Esophagus squamous epithelium (tissue), 5 donors: ENCODE measurements at places on chromosomes 7 and 10. TPM values are rescaled to one million over a fixed set of nuclear protein-coding genes. Genes with fewer than 3 reads are reported as not detected.
A peak's percentile ranks its signal among the peaks of the same experiment; 100 is the strongest.

DNA sequence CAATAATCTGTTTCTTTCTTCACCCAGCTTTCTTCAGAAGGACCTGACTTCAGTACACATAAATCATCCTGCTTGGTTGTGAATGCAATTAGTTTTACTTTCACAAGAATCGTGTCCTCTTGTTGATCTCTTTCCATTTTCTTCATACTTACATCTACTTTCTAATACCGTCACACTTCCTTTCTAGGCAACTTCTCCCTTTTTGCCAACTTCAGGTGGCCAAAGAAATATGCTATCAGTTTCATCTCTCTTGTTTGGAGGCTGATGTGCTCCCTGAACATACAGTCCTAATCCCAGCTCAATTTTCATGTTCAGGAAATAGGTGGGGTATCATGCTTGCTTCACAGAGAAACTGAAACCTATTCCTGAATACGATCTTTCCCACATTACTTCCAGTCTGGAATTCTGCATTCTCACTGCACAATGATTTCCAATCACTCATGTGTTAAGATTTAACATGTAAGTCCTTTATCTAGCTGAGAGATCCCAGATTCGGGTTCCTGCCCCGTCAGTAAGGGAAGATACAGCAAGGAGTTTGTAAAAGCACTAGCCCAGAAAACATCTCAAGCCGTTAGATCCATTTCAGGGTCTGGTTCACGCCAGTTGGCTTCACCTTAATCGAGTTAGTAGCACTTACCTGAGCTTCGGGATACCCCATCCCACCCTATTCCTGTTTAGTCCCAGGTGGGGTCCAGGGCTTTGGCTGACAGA, 994 bp downstream of the SLC25A28 start:
- no peak for DNase-seq
- no peaks in the 10 kb centered on the region for H3K27me3 ChIP-seq
- peaks cover 23% of the 10 kb centered on the region for H3K4me1 ChIP-seq
- H3K27ac ChIP-seq = peak overlapping the region; percentile 99
- peak overlapping the region; percentile 69 for H3K4me3 ChIP-seq

DNA sequence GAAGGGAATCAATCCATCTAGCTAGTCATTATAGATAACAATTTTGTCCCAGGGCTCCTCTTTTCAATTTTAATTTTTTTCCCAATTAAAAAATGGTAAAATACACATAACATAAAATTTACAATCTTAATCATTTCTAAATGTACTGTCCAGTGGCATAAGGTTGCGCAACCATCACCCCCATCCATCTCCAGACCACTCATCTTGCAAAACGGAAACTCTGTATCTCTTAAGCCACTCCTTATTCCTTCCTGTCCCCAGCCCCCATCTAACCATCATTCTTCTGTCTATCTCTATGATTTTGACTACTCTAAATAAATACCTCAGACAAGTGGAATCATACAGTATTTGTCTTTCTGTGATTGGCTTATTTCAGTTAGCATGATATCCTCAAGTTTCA, 46.1 kb upstream of the RAB18 start:
- no peaks in the 10 kb centered on the region for H3K4me1 ChIP-seq
- no peak overlapping the region for H3K27ac ChIP-seq
- H3K36me3 ChIP-seq = no peaks in the 10 kb centered on the region

DNA sequence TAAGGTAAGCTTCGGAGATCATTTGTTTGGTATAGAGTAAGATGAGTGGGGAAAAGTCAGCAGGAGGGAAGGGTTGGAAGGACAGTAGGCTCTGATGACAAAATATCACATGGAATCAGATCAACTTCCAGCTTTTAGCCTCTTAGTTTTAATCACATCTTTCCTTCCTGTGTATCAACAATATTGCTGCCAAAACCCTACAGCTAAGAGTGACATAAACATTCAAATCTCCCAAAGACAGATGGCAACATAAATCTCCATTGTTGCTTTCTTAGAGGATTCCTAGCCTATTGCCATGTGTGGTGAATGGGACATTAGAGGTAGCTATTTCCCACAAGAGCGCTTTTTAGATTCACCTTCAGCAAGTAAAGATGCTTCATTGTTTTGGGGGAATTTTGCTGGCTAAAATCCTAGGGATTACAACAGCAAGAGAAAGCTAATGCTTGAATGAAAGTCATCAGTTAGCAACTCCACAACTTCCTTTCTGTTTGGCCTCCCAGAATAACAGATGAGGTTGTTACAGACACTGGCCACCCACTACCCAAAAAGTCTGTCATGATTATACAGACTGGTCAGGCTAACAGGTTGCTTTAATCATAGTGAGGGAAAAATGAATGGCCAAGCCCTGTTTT, 35.2 kb upstream of the FZD1 start:
- no peak overlapping the region for H3K4me3 ChIP-seq
- H3K36me3 ChIP-seq = no peaks in the 10 kb centered on the region
- DNase-seq = no peak
- H3K4me1 ChIP-seq = no peaks in the 10 kb centered on the region

GRCh38 chr7:84107259-84107658, 87.3 kb downstream of the SEMA3A start:
- no peak for DNase-seq
- no peaks in the 10 kb centered on the region for H3K36me3 ChIP-seq
- no peak overlapping the region for H3K4me3 ChIP-seq
- no peaks in the 10 kb centered on the region for H3K27me3 ChIP-seq
- H3K27ac ChIP-seq = no peak overlapping the region

Gene FASTK
- total RNA-seq = 76.9 TPM

Gene LIPN
- total RNA-seq = 2.2 TPM

DNA sequence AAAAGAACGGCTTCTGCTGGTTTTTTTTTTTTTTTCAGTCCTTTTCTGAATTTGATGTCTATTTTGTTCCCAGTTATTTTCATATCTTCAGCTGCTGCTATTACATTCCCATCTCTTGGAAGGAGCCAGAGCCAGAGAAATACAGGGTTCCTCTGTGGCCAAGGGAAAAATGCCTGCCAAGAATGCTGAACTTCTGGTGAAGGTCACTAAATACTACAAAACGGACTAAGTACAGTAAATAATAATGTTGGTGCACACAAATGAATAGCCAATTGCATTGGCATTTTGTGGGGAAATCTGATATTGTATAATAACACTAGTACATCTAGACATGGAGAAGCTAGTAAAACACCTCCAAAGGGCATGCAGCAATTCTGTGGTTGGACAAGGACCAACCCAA, 56.3 kb upstream of the ZEB1 start:
- no peak overlapping the region for H3K4me3 ChIP-seq
- no peaks in the 10 kb centered on the region for H3K4me1 ChIP-seq
- no peaks in the 10 kb centered on the region for H3K27me3 ChIP-seq
- no peaks in the 10 kb centered on the region for H3K36me3 ChIP-seq

Gene IQUB
- not detected for total RNA-seq

GRCh38 chr7:128039544-128039953, 8.3 kb upstream of the LRRC4 start:
- H3K36me3 ChIP-seq = no peaks in the 10 kb centered on the region
- no peaks in the 10 kb centered on the region for H3K27me3 ChIP-seq
- H3K27ac ChIP-seq = no peak overlapping the region
- no peak for DNase-seq

- H3K27me3 ChIP-seq = no peaks in the 10 kb centered on the region
- no peak overlapping the region for H3K4me3 ChIP-seq
- no peak for DNase-seq
Measured at GRCh38 chr7:106737202-106737562, 76.2 kb upstream of the CCDC71L start.

DNA sequence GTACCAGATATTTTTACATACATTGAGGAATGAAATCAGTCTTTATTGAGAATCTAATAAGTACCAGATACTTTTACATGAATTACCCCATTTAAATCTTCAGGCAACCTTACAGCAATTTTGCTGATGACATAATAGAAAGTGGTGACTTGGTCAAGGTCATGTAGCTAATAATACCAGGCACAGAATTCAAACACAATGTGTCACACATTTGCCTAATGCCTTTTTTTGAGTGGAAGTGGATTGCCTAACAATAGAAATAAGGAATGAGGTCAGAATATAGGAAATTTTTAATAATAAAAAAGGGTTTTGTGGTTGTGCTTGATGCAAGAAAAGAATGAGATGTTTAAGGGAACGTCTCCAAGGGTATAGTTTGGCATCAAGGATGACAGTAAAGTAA, 466.6 kb upstream of the IGFBP3 start:
- DNase-seq = no peak
- H3K27me3 ChIP-seq = no peaks in the 10 kb centered on the region
- H3K27ac ChIP-seq = no peak overlapping the region
- no peak overlapping the region for H3K4me3 ChIP-seq

DNA sequence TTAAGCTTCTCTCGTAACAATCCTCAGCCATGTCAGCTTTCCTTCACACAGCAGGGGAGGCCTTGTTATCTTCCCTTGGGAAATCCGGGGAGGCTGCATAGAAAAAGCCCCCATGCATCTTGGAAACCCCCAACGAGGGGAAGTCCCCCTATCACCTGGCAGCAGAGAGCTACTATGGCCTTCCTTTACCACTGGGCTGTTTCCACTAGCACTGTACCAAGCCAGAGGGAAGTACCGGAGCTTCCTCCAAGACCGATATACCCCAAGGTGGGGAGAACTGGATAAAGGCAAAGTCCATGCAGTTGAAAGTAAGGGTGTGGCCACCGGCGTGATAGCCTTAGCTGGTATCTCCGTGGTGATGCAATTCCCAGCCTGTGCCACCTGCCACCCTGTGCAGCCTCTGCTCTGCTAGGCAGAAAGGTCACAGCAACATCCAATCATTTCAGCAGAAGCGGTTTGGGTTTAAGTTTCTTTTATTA, 4.4 kb upstream of the CLIP2 start:
- no peaks in the 10 kb centered on the region for H3K27me3 ChIP-seq
- peaks cover 9% of the 10 kb centered on the region for H3K4me1 ChIP-seq
- no peak for DNase-seq
- no peaks in the 10 kb centered on the region for H3K36me3 ChIP-seq
- no peak overlapping the region for H3K4me3 ChIP-seq

Gene PLEKHA1
- 56.3 TPM for total RNA-seq

DNA sequence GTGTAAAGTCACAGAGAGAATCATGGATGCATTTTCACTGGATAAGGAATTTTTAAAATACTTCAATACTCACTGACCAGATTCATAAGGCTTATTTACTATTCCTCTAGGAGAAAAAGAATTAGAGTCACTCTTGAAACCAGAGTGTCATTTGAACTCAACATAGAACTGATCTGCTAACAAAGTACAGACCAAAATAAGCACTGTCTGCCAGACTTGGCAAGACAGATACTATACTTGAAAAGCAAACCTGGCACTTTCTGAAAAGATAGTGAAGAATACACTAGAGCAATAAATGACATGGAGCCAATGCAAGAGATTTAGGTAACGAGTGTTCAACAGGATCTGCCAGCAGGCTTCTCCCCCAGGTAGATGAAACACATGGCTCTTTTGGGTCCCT, 215.3 kb downstream of the CHCHD3 start:
- no peaks in the 10 kb centered on the region for H3K27me3 ChIP-seq
- no peak overlapping the region for H3K27ac ChIP-seq
- no peak overlapping the region for H3K4me3 ChIP-seq
- H3K4me1 ChIP-seq = no peaks in the 10 kb centered on the region
- H3K36me3 ChIP-seq = no peaks in the 10 kb centered on the region

Gene OPN1SW
- not detected for total RNA-seq

GRCh38 chr7:19491821-19492452, 216.9 kb downstream of the POLR1F start:
- H3K4me3 ChIP-seq = no peak overlapping the region
- H3K36me3 ChIP-seq = no peaks in the 10 kb centered on the region
- H3K4me1 ChIP-seq = no peaks in the 10 kb centered on the region
- no peaks in the 10 kb centered on the region for H3K27me3 ChIP-seq

Gene SORBS1
- total RNA-seq = 23.3 TPM

GRCh38 chr10:52135101-52135500, 179.0 kb upstream of the DKK1 start:
- no peak overlapping the region for H3K4me3 ChIP-seq
- no peaks in the 10 kb centered on the region for H3K36me3 ChIP-seq
- no peak for DNase-seq
- H3K27me3 ChIP-seq = no peaks in the 10 kb centered on the region
- H3K4me1 ChIP-seq = no peaks in the 10 kb centered on the region

Gene TEX47
- not detected for total RNA-seq

GRCh38 chr10:97683556-97684367, 3.3 kb downstream of the AVPI1 start:
- no peaks in the 10 kb centered on the region for H3K27me3 ChIP-seq
- H3K36me3 ChIP-seq = no peaks in the 10 kb centered on the region
- H3K4me1 ChIP-seq = peaks cover 47% of the 10 kb centered on the region
- H3K27ac ChIP-seq = peak overlapping the region; percentile 92
- DNase-seq = no peak

Gene MMP21
- not detected for total RNA-seq

- H3K27me3 ChIP-seq = peaks cover 21% of the 10 kb centered on the region
- H3K36me3 ChIP-seq = no peaks in the 10 kb centered on the region
- no peak overlapping the region for H3K4me3 ChIP-seq
- H3K27ac ChIP-seq = no peak overlapping the region
Measured at GRCh38 chr10:48701139-48701901, 16.6 kb downstream of the WDFY4 start.

GRCh38 chr10:90227217-90227656, 525.8 kb downstream of the KIF20B start:
- H3K27ac ChIP-seq = no peak overlapping the region
- H3K4me3 ChIP-seq = no peak overlapping the region
- no peaks in the 10 kb centered on the region for H3K4me1 ChIP-seq
- H3K36me3 ChIP-seq = no peaks in the 10 kb centered on the region
- no peaks in the 10 kb centered on the region for H3K27me3 ChIP-seq
- DNase-seq = no peak

- no peaks in the 10 kb centered on the region for H3K27me3 ChIP-seq
- H3K36me3 ChIP-seq = no peaks in the 10 kb centered on the region
- H3K4me3 ChIP-seq = no peak overlapping the region
- no peak for DNase-seq
- peaks cover 11% of the 10 kb centered on the region for H3K4me1 ChIP-seq
Measured at GRCh38 chr7:66333443-66333842, 128.3 kb downstream of the TPST1 start.

Gene KAZALD1
- total RNA-seq = 1.4 TPM

Gene CSTF2T
- total RNA-seq = 14.0 TPM

Gene SPDYE8
- not detected for total RNA-seq

- peak overlapping the region; percentile 18 for H3K4me3 ChIP-seq
- no peak overlapping the region for H3K27ac ChIP-seq
- H3K4me1 ChIP-seq = peaks cover 11% of the 10 kb centered on the region
- no peaks in the 10 kb centered on the region for H3K27me3 ChIP-seq
- H3K36me3 ChIP-seq = no peaks in the 10 kb centered on the region
Measured at GRCh38 chr7:44961844-44962482, 16.9 kb downstream of the MYO1G start.

Gene NACAD
- total RNA-seq = 0.62 TPM

GRCh38 chr7:116929021-116929420, 24.3 kb upstream of the ST7 start:
- H3K4me1 ChIP-seq = peaks cover 8% of the 10 kb centered on the region
- no peaks in the 10 kb centered on the region for H3K36me3 ChIP-seq
- H3K27me3 ChIP-seq = no peaks in the 10 kb centered on the region
- H3K27ac ChIP-seq = no peak overlapping the region
